ENCODE measurements at places on chromosomes 11 and 22.

DNA sequence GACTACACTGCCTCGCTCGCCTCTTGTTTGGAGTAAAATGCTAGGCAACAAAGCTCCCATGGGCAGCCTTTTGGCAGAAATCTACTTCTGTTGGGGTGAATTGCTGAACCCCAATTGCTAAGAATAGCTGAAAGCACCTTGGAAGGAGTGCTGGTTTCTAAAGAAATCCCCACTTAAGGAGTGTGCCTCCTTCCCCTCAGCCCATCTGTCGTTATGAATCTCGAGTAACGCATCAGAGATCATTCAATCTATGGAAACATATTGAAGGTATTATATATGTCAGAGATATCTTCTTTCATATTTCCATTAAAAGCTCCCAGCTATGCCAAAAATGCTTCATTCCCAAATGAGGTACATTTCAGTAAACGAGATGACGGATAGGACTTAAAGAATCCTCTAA, 229.6 kb upstream of the BLID start:
- no peak for DNase-seq

DNA sequence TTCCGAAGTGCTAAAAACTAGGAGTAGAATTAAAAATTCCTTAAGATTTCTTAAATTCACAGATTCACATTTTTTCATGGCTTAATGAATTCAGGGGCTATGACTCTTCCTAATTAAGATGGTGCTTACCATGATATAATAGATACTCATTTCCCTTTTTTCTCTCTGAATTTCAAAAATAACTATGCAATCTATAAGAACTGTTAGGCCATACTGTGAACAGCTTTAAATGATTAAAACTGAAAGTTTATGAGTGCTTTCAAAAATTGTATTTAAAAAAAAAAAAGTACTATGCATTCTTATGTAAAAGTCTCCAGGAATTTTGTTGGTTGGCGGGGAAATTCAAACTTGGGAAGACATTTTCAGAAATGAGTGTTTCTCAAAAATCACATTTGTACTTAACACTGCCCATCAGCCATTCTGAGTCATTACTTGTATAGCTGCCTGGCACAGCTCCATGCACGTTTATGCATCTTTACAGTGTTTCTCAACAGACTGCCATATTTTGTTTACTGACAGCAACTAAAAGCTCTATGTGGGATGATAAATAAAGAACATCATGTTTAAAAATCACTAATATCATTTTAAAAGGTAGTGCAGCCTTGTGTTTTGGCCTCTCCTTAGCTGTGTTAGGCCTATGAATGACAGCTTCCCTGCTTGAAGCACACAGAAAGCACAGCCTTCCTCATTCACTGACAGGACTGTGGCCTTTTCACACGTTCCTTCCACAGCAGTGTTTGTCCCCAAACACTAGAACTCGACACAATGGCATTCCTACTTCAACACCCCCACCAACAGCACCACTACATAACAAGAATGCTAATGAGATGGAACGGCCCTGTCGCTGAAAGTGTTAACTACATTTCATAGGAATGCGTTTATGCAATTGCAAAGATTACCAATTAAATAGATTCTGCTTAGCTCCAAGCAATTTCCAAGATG, 131.4 kb downstream of the DCDC1 start:
- DNase-seq, result no peak

DNA sequence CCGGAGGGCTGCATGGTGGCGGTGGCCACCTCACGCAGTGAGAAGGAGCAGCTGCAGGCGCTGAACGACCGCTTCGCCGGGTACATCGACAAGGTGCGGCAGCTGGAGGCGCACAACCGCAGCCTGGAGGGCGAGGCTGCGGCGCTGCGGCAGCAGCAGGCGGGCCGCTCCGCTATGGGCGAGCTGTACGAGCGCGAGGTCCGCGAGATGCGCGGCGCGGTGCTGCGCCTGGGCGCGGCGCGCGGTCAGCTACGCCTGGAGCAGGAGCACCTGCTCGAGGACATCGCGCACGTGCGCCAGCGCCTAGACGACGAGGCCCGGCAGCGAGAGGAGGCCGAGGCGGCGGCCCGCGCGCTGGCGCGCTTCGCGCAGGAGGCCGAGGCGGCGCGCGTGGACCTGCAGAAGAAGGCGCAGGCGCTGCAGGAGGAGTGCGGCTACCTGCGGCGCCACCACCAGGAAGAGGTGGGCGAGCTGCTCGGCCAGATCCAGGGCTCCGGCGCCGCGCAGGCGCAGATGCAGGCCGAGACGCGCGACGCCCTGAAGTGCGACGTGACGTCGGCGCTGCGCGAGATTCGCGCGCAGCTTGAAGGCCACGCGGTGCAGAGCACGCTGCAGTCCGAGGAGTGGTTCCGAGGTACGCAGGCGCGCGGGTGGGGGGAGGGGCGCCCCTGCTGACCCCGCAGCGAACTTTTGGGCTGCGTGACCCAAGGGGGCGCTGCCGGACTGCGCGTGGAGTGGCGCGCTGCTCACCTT, 670 bp downstream of the NEFH start:
- DNase-seq, result no peak

GRCh38 chr11:123069908-123070821, 8.2 kb upstream of the HSPA8 start:
- DNase-seq, result no peak

All from cortex of kidney (tissue), 1 donor.